A172 (cell line): ENCODE measurements at places on chromosomes 4 and X. TPM values are rescaled to one million over a fixed set of nuclear protein-coding genes. Genes with fewer than 3 reads are reported as not detected.

GRCh38 chrX:1493877-1494510 is 41.3 kb upstream of the ASMTL start:
- no peak for DNase-seq

- DNase-seq = no peak
Observed at GRCh38 chr4:99653916-99654315, 3.7 kb downstream of the C4orf54 start.

- DNase-seq = no peak
Observed at GRCh38 chrX:37686996-37687395, 1.4 kb downstream of the XK start.

- DNase-seq = no peak
Observed at GRCh38 chrX:134374294-134374693, 85.7 kb upstream of the HPRT1 start.

- DNase-seq = no peak
Observed at GRCh38 chrX:134664202-134664601, 5.9 kb upstream of the PLAC1 start.

DNA sequence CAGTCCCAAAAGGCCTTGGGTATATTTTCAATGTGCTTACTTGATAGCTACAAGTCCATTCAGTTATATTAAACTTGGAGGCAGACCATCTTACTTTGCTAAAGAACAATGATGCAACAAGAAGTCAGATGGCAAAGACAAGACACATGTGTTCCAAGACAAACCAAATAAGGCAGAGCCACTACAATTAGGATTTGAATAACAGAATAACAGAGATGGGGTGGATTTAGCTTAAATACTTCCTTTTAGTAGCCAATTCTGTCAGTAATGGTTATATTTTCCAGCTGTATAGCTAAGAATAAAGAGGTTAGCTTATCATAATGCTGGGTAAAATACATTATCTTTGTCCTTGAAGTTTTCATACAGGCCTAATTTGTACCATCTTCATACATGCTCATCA is 37.7 kb upstream of the FRAS1 start:
- no peak for DNase-seq

GRCh38 chrX:132955690-132956089 is 2.7 kb downstream of the HS6ST2 start:
- DNase-seq = no peak

GRCh38 chr4:61446941-61447340 is 246.8 kb downstream of the ADGRL3 start:
- DNase-seq = no peak

DNA sequence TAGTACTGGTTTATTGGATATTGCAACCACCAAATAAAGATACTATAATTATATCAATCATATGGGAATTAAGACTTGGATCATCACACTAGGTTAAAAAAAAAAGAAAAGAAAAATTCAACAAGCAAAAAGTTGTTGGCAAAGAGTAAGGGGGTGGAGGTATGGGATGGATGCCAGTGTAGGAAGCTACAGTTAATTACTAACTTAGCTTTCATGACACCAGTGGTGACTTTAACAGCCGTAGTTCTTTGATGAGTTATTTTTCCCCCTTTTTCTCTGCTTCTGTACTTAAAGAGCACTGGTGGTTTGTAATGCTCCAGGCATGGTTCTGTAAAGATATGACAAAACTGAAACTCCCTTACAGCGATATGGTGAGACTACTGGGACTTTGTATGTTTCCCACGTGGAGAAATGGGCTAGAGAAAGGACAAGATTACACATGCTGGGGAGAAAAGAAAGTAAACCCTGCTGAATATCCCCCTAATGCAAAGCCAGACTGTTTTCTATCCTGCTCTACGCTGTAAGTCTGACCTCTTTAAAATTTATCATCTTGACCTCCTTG is 210.8 kb downstream of the SPOCK3 start:
- DNase-seq = no peak

DNA sequence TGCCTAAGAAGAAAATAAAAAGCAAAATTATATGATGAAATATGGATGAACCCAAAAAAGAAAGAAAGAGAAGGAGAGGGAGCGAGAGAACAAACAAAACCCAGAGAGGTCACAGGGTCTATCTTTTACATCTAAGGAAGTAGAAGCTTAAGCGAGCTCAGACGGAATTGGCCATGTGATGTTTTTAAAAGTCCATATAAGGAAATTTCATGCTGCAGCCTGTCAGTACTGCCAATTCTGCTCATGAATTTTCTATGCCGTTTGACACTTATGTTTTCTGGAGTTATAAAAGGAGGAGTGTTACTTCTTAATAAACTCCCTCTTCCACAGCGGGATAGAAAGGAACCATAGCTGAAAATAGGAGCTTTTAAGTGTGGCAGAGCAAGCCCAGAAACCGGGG is 32.9 kb upstream of the DCX start:
- DNase-seq = no peak

The PNMA5 gene
- total RNA-seq = not detected in 2 replicates

The NEUROG2 gene
- total RNA-seq = not detected in 2 replicates

The HSD17B13 gene
- 0.10 TPM in 1 of 2 replicates, not detected in the other for total RNA-seq

The LAMP2 gene
- 63.5 and 71.7 TPM in 2 replicates for total RNA-seq
